ENCODE measurements at places on chromosomes 4 and X. TPM values are rescaled to one million over a fixed set of nuclear protein-coding genes. Genes with fewer than 3 reads are reported as not detected.

The PTTG2 gene
- not detected for total RNA-seq

The USP27X gene
- total RNA-seq: 3.8 TPM

The FAM47E gene
- total RNA-seq: 0.36 TPM

The SMIM9 gene
- not detected for total RNA-seq

The CD38 gene
- total RNA-seq: 14.4 TPM

The VCX3A gene
- not detected for total RNA-seq

The CLGN gene
- 5.4 TPM for total RNA-seq

The HERC6 gene
- 3.2 TPM for total RNA-seq

Data from A549 treated with dexamethasone at 1 μM for 4 hours (cell line).